ENCODE measurements at places on chromosomes 4 and X. TPM values are rescaled to one million over a fixed set of nuclear protein-coding genes. Genes with fewer than 3 reads are reported as not detected.

VEGFD gene
- not detected for total RNA-seq

- DNase-seq: no peak
Measured at GRCh38 chr4:20017777-20018115, 234.0 kb upstream of the SLIT2 start.

TAF9B gene
- total RNA-seq: 28.3 TPM

- no peak for DNase-seq
Measured at GRCh38 chr4:162659716-162660115, 495.9 kb upstream of the FSTL5 start.

- no peak for DNase-seq
Measured at GRCh38 chr4:85728464-85728863, 253.5 kb downstream of the ARHGAP24 start.

DNA sequence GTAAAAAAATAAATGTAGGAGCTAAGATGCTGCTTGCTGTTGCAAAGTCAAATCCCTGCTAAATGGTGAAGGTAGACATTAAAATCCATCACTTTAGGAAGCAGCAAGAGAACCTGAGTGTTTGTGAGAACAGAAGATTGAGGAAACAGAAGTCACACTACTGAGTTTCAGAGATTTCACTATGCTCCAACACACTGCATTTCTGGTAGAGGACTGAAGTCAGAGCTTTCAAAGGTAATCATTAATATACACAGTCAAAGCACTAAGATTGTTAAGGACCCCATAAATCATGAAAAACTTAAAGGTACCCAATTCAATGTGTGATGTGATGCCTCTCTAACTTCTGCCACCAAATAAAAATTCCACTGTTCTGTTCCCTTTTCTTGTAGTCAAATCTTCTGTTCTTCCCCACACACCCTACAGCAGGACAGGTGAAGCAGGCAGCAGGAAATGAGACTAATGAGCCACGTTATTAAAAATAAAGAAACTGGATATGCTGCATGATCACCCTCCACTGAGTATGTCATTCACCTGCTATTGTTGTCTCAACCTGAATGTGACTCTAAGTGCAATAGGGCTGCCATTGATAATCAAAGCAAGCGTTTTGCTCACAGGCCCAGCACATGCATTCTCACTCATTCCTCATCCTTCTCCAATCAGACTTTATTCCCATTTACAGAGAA, 28.9 kb upstream of the APELA start:
- no peak for DNase-seq

DNA sequence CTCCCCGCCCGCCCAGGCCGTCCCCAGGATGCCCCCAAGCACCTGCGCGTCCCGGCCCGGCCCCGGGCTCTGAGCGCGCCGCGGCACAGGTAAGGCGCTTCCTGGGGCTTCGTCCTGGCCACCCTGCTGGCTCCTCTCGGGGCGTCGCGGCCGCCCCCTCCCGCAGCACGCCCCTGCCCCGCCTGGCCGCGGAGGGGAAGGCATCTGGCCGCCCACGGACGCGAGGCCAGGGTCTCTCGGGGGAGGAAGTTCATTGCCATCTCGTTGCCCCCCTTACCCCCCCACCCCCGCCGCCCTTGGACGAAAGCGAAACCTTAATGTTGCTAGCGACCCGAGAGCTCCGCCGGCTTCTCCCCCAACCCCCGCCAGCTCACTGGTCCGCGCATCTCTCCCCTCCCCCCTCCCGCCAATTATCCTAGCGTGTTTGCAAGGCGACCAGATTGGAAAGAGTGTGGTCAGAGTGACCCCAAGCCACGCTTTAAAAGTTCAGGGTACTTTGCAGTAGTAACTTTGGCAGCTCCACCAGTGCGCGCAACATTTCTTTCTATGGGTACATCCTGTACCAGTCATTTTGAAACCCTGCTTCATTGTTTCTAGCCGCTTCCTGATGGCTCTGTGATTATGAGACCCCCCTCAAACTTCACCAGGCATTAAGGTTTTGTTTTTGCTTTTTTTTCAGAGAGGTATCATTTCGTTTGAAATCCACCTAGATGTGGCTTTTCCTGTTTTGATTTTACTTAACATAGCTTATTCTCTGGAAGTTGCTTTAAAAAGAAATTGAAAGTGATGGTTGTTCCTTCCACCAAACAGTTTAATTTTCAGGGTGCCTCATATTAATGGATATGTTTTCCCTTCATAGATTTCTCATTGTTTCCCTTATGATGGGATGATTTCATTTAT, 626 bp downstream of the TBC1D1 start:
- DNase-seq: peak; percentile 54

MAOB gene
- not detected for total RNA-seq

- DNase-seq: no peak
Measured at GRCh38 chr4:128596853-128597252, 212.6 kb upstream of the JADE1 start.

GRCh38 chrX:8018934-8019333, 91.7 kb upstream of the PNPLA4 start:
- no peak for DNase-seq

DNA sequence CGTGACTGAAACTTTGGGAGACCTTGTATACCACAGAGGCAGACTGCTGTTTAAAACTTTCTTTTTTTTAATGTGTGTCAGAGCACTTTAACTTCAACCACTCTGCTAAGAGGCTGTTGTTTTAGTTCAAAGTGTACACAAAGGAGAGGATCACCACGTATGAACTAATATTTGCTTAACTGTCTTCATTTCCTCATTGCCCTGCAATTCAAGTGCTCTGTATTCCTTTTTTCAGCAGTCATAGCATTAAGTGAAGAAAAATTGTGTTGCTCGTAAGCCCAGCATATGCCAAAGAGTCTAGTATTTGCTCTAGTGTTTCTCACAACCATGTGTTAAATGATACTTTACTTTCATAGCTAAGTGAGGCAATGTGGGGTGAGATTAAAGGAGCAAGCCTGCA, 63.0 kb upstream of the HHIP start:
- no peak for DNase-seq

- DNase-seq: no peak
Measured at GRCh38 chr4:73139991-73140390, 70.5 kb upstream of the COX18 start.

DNA sequence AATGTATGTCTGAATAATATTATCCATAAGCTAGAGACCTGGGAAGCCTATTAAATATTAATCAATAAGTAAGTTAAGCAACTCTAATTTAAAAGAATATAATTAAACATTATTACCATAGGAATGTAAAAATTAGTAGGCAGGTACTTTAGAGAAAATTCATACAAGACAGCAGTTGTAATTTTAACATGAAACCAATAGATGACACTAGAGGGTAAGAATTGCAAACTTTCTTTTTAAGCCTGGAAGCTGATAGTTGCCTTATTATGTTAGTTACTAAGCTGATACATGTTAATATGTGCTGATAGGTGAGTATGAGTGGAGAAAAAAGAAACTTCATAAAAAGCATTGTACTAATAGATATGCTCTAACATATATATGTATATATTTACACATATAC, 1157.4 kb downstream of the FAM133A start:
- DNase-seq: no peak

GRCh38 chr4:78441756-78442155, 109.8 kb upstream of the ANXA3 start:
- DNase-seq: no peak

DNA sequence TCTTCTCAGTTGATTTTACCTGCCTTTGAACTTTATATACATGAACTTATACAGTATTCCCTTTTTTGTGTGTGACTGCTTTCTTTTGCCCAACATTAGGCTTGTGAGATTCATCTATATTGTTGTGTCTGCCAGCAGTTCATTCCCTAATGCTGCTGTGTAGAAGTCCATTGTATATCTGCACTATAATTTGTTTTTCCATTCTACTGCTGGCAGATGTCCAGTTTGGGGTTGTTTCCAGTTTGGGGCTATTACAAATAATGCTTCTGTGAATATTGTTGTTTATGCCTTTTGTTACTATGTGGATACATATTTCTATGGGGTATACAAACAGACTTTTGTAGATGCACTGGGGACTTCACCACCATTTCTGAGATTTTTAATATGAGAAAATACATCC, 268.4 kb downstream of the DCTD start:
- DNase-seq: no peak

ABCE1 gene
- 71.4 TPM for total RNA-seq

EPHA5 gene
- not detected for total RNA-seq

GRCh38 chr4:107380836-107381438, 339.1 kb downstream of the PAPSS1 start:
- DNase-seq: no peak

SMAD1 gene
- total RNA-seq: 0.73 TPM

ANTXR2 gene
- 91.6 TPM for total RNA-seq

ATP2B3 gene
- total RNA-seq: not detected

DNA sequence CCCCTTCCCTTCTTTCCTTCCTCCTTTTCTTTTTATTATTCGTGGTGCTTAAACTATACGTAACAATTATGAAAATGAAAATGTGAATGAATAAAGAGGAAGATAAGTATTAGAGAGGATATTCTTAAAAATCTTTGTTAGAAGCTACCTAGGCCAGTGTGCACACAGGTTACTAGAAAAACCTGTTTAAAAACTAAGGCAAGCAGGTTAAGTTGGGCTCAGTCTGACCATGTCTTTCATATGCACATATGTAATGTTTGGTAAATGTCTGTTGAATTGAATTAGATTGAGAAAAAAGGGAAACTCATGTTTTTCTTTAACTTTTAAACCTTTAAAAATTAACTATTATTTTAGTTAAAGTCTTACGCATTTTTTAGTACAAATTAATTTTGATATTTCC, 7.8 kb downstream of the SHROOM3 start:
- DNase-seq: no peak

- no peak for DNase-seq
Measured at GRCh38 chr4:109990261-109991257, 77.9 kb downstream of the EGF start.

- DNase-seq: no peak
Measured at GRCh38 chr4:78040431-78040830, 16.7 kb upstream of the FRAS1 start.

DNA sequence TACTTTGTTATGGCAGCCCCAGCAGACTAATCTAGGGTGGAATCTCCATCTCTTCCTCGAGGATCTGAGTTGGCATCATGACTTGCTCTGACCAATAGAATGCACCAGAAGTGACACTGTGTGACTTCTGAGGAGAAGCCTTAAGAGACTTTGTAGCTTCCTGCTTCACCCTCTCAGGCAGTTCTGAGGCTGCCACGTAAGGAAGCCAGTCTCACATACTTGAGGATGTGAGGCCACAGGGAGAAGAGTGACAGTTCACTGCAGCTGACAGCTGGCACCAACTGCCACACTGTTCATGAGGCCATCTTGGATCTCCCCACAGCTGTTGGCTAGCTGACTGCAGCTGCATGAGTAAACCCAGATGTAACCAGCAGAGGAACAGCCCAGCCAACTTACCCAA, 29.3 kb upstream of the BCOR start:
- no peak for DNase-seq

IL15 gene
- total RNA-seq: 6.1 TPM

ADGRG4 gene
- total RNA-seq: not detected

MAGEA9B gene
- total RNA-seq: not detected

GUCY1B1 gene
- not detected for total RNA-seq

DNA sequence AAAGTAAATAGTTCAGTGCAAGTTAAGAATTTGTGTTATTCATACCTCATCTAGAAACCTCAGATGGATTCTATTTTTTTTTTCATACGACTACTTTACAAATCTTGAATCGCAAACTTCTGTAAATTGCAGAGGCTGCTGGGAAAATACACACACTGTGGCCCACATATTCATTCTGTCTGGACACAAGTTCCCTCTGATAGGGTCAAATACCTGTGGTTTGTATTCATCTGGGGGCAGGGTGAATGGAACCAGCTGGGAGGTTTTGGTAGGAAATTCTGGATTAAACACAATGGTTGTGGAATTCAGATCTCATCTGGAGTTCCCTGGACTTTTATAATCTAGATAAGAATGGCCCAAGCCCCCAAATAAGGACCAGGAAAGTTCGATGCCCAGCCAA, 56.2 kb downstream of the SPATA18 start:
- no peak for DNase-seq

GRCh38 chr4:32249040-32249439, 1528.9 kb downstream of the PCDH7 start:
- no peak for DNase-seq

DNA sequence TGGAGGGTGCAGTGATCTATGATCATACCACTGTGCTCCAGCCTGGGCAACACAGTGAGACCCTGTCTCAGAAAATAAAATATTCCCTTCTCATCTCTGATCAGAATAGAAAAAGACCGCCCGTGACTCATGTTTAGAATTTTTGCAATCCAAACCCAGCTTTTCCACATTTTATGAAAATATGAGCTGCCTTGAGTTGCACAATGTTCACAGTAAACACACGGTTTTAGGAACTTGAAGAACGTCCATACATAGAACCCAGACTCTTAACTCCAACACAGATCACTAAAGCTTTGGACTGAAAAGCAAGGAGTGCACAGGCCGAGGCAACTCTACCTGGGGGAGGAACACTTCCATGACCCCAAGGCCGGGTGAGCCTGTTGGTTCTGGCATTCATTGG, 305.0 kb downstream of the TENM3 start:
- no peak for DNase-seq

GAGE12H gene
- total RNA-seq: not detected

DNA sequence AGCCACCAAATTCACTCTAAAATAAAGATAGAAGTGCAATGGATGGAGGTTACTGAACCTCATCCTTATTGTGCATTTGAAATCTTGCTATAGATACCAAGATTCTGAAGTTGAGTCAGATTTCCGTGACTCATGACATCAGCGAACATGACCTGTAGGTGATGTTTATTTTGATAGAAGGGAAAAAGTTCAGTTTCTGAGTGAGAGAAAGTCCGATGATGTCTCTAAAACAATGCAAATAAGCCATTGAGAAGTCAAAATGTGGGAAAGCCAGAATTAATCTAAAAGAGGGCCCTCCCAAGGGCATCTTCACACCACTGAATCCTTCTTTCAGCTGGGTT, 20.0 kb downstream of the PHOX2B start:
- no peak for DNase-seq

- peak; percentile 46 for DNase-seq
Measured at GRCh38 chr4:26787461-26788340, 72.9 kb upstream of the STIM2 start.

GRCh38 chrX:25023908-25024307, 8.1 kb upstream of the ARX start:
- no peak for DNase-seq

PRKX gene
- 66.7 TPM for total RNA-seq

FAT4 gene
- total RNA-seq: not detected

Measured in CD4-positive, alpha-beta memory T cell (primary cell).